Activated T-cell treated with anti-CD3 and anti-CD28 coated beads, Interleukin-2, amount 50 U/mL, for 1 hour (primary cell): ENCODE measurements at places on chromosomes 4 and X.

DNA sequence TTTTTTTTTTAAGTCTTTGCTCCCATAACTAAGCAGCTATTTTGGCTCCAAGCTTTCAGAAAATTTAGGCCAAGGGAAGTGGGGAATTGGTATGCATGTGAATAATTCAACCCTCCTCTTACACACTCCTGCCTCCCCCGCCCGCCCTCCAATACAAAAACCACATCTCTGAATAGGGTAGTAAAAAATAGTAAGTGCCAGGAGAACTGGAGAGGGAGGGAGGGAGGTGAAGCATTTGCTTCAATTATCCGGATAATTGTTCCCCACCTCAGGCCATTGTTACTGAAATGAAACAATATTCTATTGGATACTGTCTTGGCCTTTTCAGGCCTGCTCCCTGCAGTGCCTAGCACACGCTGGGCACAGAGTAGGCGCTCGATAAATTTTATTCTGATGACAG lies 5.5 kb upstream of the GSX2 start:
- DNase-seq, result no peak

GRCh38 chr4:141575884-141576283 lies 60.5 kb upstream of the IL15 start:
- no peak for DNase-seq

DNA sequence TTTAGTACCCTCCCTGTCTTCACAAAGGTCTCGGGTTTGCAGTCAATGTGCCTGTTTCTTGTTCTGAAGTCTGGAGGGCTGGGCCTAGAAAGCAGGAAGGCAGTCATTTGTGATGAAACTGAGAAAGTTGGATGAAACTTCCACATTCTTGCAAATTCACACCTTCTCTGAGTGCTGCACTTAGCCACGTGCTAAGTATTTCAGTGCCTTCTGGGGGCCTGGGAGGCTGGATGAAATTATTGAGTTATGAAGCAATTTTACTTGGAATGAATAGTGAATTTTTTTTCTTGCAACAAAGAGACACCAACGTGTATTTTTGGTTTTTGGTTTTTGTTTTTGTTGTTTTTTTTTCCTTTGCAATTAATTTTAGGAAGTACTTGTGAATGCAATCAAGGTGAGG lies 71.2 kb downstream of the MSX1 start:
- no peak for DNase-seq

- DNase-seq, result no peak
Measured at GRCh38 chr4:82761229-82761628, 37.4 kb downstream of the SCD5 start.

- peak; percentile 41 for DNase-seq
Measured at GRCh38 chrX:154317391-154317995, 21.9 kb downstream of the TKTL1 start.

DNA sequence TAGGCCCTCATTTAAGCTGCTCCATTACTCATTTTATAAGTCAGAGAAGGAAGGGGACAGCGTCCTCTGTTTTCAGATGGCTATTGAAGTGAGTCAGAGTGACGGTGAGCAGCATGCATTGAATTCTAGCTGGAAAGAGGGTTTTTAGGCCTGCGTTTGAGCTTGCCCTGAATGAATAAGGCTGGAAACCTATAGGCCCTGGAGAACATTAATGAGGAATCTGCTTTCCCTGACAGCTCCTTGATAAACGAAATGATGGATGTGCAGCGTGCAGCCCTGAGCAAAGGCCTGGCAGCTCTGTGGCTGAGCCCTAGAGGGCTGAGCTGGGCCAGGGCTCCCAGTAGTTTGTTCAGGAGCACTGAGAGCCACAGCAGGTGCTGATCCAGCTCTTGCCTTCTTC lies 33.4 kb downstream of the TBL1X start:
- DNase-seq, result no peak

GRCh38 chr4:53914313-53915016 lies 149.9 kb downstream of the CHIC2 start:
- no peak for DNase-seq

GRCh38 chr4:47668810-47669408 lies 169.0 kb downstream of the CORIN start:
- DNase-seq, result no peak

DNA sequence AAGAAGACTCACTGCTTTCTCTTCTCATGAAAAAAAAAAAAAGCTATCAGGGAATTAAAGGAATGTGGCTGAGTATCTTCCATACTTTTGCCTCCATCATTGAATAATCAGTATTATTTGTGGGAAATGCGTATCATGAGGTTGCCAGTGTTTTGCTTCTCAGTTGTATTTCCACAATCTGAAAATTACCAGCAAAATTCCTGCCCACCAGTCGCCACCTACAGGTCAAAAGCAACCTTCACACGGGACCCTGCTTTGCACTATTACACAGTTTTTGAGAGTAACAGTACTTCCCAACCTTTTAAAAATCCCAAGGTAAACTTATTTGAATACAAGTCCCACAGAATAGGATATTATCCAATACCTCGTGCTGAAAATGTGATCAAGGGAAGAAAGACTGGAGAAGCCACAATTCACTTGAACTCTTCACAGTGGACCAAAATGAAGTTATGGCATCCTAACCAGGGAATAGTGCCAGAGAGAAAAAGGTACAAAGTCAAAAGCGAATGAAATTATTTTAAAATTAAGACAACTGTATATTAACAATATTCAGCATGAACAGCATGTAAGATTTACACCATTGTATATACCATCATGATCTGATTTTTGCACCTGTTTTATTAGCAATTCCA lies 30.4 kb downstream of the PGRMC1 start:
- DNase-seq, result peak; percentile 21

DNA sequence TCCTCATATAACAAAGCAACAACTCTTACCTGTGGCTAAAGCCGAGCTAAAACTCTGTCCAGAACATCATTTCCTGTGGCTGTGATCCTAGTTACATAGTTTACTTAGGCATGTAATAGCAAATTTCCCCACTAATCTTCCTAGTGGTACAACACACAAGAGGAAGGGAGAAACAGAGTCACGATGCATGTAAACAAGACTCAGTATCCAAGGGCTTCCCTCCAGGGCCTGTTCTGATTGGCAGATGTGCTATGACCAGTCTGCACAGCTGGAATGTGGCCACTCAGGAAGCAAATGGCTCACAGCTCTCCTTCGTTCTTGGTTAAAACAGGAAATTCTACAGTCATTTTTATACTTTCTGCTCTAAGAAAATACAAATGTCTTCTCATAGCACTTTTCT lies 49.2 kb upstream of the PRSS48 start:
- DNase-seq, result no peak
